Caudate nucleus (tissue), 63 donors: ENCODE measurements at places on chromosomes 5 and 9.

DNA sequence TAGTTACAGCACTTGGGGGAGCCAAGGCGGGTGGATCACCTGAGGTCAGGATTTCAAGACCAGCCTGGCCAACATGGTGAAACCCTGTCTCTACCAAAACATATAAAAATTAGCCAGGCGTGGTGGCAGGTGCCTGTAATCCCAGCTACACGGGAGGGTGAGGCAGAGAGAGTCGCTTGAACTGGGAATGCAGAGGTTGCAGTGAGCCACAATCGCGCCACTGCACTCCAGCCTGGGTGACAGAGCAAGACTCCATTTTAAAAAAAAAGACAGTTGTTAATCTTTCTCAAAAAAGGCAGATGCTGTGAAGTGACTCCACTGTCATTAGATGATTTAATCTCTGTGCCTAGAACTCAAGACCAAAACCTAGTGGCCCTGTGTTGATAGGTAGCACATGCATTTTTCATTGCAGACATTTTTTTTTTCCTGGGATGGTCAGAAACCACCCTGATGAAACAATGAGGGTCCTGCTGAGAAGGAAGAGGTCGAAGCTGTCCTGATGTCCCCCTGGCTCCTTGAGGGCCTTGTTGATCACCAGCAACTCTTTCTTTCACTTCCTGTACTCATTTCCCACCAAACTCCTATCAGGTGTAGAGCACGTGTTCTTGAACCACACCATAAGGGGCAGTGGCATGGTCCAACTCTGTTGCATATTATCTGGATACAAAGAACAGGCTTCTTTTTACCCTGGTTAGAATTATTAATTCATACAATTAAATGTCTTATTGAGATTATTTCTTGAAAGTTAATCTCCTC is 382.2 kb downstream of the ICE1 start:
- no peak for DNase-seq

GRCh38 chr9:93814077-93814956 is 140.8 kb downstream of the BARX1 start:
- no peak for DNase-seq

GRCh38 chr5:129249886-129250285 is 155.3 kb downstream of the ISOC1 start:
- DNase-seq, result no peak

DNA sequence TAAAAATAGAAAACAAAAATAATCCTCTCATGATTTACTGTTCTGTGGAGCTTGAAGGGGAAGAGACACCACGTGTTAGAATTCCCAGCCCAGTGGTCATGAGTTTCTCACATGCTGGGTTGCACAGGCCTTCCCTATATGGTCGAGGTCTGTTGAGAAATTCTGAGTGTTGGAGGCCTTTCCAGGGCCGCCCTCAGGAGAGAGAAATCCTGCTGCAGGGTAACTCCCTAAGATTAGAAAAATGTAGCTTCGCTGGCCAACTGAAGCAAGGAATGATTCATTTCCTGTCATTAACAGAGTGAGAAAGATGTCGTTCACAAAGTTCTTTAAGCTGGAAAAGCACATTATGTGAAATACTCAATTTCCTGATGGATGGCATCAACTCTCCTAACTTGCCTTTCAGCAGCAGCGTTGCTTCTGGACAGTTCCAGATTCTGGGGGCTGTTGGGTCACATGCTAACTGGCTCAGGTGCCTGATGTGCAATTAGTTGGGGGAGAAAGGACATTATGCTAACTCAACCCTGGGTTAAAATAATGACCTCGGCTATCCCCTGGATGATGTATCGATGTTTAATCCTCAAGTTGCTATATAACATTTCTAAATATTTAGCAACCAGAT is 104.8 kb upstream of the CD180 start:
- no peak for DNase-seq

- no peak for DNase-seq
These were observed 192.1 kb upstream of the CLINT1 start for GRCh38 chr5:158051036-158051435.

GRCh38 chr9:15357050-15357653 is 50.1 kb upstream of the TTC39B start:
- DNase-seq, result no peak

- DNase-seq, result no peak
These were observed 569.7 kb downstream of the ZNF608 start for GRCh38 chr5:124176692-124177091.

DNA sequence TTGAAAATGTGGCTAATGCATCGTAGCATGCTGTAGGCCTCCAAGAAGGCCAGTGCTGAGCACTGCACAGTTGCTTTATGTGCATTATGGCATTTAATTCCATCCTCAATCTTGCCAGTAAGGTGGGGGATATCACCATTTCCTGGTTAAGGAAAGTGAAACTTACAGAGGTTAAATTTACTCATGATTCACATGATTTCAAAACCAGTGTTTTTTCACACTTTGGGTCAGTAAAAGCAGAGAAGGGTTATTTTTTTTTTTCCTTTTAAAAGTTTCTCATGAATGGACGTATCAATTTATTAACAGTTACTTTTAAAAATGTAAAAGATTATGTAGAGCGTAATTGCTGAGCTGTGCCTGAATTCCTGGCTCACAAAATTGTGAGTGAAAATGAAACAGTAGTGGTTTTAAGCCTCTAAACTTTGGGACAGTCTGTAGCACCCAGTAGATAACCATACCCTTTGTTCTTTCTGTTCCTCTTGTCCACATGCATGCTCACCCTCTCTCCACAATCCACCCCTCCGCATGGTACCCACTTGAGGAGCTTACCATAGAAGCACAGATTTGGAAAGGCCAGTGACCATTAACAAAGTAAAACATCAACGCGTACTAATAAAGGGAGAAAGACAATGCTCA is 21.2 kb downstream of the MAST4 start:
- DNase-seq, result no peak

- no peak for DNase-seq
These were observed 38.3 kb downstream of the PIK3R1 start for GRCh38 chr5:68253624-68254585.

- no peak for DNase-seq
These were observed 50.3 kb downstream of the MTAP start for GRCh38 chr9:21852754-21853153.

GRCh38 chr5:167945542-167946384 is 345.7 kb upstream of the WWC1 start:
- no peak for DNase-seq

GRCh38 chr5:163841-164240 is 27.5 kb upstream of the LRRC14B start:
- no peak for DNase-seq

GRCh38 chr9:97985058-97985861 is 2.1 kb downstream of the ANP32B start:
- no peak for DNase-seq

- DNase-seq, result no peak
These were observed 271.7 kb upstream of the TLE4 start for GRCh38 chr9:79300068-79300467.

- DNase-seq, result no peak
These were observed 79.3 kb downstream of the STARD4 start for GRCh38 chr5:111432883-111433536.
